Left renal pelvis (tissue), 4 donors: ENCODE measurements at places on chromosomes 1 and 21. TPM values are rescaled to one million over a fixed set of nuclear protein-coding genes. Genes with fewer than 3 reads are reported as not detected.

CDC42BPA gene
- polyA plus RNA-seq: 36.1 TPM

PAQR6 gene
- polyA plus RNA-seq: 2.6 TPM

- DNase-seq: no peak
These were observed 13.6 kb downstream of the SHCBP1L start for GRCh38 chr1:182939413-182939812.

GRCh38 chr1:200038981-200039848 lies 11.7 kb downstream of the NR5A2 start:
- no peak for DNase-seq

OR4F29 gene
- not detected for polyA plus RNA-seq

DNA sequence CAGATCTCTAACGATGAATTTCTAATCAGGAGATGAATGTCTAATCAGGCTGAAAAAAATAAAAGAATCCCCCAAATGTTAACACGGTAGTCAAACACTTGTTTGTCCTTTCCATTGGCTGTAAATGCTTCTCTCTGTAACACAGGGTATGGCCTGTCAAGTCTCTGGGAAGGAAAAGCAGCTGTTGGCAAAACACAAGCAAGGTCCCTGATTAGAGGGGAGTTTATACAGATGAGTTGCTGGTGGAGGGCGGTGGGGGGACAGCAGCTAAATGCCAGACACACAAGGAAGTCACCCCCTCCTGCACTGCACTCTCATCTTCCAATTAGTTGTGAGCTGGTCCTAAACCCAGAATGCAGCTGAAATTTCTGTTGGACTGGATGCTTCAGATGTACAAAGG lies 51.0 kb downstream of the PGBD5 start:
- no peak for DNase-seq

RHOU gene
- polyA plus RNA-seq: 21.9 TPM

- DNase-seq: no peak
These were observed 1.9 kb downstream of the BTBD19 start for GRCh38 chr1:44810101-44810761.

DNA sequence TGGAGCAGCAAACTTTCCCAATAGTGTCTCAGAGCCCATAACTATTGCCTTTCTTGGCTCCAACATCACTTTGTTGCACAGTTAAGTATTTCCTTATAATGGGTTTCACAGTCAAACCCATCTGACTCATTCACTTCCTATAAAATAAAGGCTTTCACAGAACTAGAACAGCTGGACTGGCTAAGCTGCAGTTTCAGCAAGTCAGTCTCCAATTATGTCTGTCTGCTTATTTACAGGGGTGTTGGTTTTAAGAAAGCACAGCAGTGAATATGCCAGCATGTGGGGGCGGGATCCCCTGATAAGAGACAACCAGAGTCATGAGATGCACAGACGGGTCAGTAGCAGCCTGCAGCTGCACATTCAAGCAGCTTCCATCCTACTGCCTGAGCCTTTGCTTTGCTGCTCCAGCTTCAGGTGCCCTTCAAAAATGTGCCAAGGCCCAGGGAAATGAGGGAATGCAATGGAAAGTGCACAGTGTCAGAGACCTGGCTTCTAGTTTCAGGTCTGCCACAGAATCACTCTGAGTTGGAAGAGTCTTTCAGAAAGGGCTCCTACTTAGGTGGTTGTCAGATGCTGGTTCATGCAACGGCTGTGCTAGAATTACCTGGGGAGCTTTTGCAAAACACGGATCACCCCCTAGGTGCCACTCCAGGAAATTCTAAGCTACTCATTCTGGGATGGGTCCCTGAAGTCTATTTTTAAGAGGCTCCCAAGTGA lies 24.8 kb downstream of the RNF19B start:
- no peak for DNase-seq

- DNase-seq: no peak
These were observed 73.9 kb downstream of the DNTTIP2 start for GRCh38 chr1:93805027-93805610.

LCE3E gene
- polyA plus RNA-seq: not detected
